ENCODE measurements at places on chromosomes 1 and 21.
A peak's percentile ranks its signal among the peaks of the same experiment; 100 is the strongest.

DNA sequence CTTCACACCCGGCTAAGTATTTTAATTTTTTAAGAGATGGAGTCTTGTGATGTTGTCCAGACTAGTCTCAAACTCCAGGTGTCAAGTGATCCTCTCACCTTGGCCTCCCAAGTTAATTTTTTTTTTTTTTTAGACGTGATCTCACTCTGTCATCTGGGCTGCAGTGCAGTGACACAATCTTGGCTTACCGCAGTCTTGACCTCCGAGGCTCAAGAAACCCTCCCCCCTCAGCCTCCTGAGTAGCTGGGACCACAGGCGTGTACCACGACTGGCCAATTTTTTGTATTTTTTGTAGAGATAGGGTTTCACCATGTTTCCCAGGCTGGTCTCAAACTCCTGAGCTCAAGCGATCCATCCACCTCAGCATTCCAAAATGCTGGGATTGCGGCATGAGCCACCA, 11.7 kb upstream of the IFNLR1 start:
- DNase-seq, result no peak

- DNase-seq, result no peak
Observed at GRCh38 chr1:79151006-79151796, 144.7 kb upstream of the ADGRL4 start.

DNA sequence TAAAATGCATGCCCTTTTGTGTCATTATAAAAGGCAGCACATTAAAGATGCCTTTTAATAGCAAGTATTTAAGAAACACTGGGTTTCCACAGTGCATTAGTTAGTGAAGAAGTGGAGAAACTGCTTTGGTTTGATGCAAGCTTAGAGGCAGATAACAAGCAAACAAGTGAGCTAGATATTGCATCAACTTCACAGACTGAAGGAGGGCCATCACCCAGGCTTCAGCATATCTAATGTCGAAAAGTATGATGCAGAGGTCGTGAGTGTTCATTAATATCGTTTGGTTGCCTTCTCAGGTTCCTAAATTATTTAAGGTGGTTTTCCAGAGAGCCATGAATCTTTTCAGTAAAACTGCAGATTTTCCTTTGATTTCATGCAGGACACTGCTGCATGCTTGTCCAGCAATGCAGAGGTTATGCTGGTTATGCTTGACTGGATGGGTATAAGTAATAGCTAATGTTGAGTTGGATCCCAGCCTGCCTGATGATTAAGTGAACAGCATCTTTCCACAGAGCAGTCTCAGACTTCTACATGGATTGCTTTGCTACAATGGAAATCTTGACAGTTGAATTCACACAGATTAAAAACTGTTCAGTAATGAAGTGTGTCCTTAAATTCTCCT, 69.7 kb upstream of the IPO9 start:
- DNase-seq, result no peak

DNA sequence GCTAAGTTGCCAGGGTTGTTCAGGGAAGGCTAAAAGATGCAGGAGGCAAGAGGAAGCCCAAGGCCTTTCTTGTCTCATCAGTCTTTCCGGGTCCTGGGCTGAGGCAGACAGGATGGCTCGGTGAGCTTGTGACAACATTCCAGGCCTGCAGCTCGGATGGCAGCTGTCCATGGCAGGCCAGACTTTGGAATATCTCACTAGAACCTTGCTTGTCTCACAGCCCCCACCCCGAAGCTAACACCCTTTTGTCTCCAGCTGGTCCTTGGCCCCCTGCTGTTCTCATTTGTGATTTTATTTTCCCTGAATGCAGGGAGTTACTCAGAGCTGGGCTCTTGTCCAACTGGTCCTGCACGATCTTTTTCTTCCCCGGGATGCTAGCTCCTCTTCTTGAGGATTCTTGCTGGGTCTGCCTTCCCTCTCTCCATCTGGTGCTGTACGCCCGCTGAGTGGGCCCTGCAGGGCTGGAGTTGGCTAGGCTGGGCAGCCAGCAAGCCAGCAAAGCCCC, 477.2 kb upstream of the CAMK1G start:
- DNase-seq, result peak; percentile 48

DNA sequence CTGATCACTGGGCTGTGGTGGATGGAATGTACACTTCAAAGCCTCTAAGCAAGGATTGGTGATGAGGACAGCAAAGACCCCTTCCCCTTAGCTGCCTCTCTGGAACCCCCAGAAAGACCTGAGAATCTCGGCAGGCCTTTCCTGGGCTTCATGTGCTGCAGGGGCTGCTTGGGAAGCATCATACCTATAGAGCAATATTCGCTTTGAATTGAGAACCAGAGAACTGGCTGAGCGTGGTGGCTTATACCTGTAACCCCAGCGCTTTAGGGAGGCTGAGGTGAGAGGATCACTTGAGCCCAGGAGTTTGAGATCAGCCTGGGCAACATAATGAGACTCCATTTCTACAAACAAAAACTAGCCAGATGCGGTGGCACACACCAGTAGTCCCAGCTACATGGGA, 22.0 kb downstream of the CSF1 start:
- no peak for DNase-seq

- no peak for DNase-seq
Observed at GRCh38 chr1:212238552-212238951, 46.7 kb upstream of the PPP2R5A start.

DNA sequence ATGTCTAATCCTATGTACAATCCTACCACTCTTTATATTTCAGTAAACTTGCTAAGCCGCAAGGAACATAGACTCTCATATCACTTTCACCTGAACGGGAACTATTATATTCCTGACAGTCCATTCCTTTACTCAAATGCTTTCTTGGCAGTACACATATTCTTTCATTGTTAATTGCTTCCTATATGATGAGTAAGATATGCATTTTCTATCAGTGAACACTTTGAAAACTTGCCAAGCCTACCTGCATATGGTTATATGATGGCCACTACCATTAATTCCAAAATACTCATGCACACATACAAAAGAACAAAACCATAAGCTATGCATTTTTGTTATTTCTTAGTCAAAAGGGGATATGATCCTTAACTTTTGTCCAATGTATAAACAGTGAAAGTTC, 341.5 kb downstream of the VAV3 start:
- no peak for DNase-seq

- DNase-seq, result no peak
Observed at GRCh38 chr1:31657020-31657804, 12.5 kb upstream of the PEF1 start.

Measured in GM04504 (cell line).